Cerebellar nuclear complex (tissue), 1 donor: ENCODE measurements at places on chromosomes 7 and 10.

DNA sequence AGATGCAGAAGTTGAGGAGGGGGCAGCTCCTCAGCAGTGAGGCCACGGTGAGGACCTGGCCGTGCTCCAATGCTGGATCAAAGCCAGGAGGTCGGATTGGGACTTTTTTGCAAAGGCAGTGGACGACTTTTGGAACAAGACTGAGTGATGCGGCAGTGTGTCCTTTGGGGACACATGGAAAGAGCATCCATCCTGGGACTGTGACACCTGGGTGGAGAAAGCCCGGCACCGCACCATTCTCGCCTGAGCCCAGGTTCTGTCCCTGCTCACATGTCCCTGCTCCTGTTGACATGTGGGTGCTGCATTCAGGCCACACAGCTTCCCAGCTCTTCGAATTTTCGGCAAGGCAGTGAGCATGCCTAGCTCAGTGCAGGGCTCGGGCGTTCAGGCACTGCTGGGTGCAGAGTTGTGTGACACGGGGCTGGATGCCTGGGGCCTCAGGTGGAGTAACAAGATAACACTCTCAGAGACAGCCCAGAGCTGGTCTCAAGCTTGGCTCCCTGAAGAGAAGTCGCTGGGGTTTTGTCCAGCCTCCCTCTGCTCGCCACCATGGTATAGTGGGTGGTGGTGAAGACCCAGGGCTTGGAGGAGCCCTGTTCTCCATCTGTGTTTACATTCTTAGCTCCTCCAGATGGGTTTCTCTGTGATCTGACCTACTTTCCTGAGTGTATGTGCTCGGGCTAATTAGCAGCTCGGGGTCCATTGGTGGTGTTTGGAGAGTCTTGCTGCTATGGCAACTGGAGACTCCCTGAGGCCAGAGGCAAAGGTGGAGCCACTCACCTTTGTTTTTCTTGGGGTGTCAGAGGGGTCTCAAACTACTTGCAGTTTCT is 111.7 kb upstream of the BTBD16 start:
- peak; percentile 20 for DNase-seq

DNA sequence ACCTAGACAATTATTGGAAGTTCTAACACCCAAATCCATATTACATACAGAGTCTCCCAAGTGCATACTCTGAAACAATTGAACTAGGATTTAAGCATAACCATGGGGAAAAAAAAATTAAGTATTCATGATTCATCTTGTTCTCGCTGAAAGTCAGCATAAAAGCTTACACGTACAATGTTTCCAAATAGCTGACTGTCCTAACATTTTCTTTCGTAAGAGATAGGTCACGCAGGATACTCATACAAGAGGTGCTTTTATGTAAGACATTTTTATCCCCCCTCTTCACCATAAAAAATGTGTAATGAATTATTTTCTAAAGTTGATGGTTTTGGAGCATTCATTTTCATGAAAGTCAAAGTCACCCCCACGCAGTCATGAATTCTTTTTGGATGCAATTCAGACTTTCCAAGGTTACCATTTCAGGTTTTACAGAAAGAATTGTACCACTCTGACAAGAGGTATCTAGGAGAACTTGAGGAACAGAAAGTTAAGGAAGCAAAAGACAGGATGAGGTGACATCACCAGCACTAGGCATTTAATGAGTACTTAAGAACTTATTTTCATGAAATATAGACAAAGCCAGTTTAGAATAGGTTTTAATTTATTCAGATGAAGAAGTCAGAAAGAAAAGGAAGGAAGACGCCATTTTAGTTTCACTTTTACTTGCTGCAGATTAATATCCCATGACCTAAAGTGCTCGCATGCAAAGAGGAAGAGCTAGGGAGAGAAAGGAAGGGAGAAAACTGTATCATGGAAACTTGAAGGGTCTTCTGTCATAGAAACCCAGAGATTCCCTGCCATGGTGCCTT is 55.8 kb downstream of the TMEM26 start:
- DNase-seq = no peak

- DNase-seq = no peak
Measured at GRCh38 chr10:120946497-120946896, 95.3 kb downstream of the WDR11 start.

GRCh38 chr7:92563345-92563744 is 26.8 kb downstream of the FAM133B start:
- no peak for DNase-seq

DNA sequence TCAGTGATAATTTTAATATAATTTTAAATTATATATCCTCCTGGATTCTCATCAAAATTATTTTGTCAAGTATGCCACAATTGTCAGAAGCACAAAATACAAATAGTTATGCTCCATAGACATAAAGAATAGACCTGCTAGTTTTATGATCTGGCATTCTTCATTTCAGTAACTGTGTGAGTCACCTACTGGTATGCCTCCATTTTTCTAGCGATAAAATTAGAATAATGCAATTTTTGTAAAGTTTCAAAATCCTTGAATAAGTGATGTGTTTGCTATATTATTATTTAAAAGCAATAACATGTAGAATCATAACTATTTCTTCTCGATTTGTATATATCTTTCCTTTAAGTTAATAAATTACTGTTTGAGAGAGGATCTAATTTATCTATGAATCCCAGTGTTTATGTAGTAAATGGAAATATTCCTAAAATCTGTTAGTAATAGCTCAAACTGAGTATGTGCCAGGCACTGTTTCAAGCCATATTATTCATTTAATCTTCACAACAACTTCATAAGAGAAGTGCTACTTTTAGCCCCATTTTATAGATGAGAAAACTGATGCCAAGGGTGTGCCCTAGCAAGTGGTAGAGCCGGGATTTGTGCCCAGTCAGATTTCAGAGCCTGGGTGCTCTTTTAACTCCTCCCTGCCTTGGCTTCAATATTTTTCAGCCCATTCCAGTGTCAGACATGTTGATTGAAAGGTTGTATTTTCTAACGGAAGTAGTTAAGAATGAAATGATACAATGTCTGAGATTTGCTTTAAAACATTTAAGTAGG is 38.4 kb downstream of the NET1 start:
- DNase-seq = no peak

GRCh38 chr7:98387131-98387530 is 13.8 kb downstream of the BAIAP2L1 start:
- DNase-seq = no peak

DNA sequence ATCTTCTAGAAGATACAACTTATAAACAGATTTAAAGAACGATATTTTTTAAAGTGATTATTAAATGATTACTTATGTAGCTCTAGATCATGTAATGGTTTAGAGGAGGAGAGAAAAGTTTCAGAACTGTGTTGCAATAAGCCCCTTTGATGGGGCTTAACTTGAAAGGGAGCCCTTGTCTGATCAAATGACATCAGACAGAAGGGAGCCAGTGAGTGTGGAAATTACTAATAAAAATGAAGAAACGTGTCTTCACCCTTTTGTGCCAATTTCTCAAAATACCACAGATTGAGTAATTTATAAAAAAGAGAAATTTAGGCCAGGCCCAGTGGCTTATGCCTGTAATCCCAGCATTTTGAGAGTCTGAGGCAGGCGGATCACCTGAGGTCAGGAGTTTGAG is 318.2 kb downstream of the EXOC4 start:
- DNase-seq = no peak

DNA sequence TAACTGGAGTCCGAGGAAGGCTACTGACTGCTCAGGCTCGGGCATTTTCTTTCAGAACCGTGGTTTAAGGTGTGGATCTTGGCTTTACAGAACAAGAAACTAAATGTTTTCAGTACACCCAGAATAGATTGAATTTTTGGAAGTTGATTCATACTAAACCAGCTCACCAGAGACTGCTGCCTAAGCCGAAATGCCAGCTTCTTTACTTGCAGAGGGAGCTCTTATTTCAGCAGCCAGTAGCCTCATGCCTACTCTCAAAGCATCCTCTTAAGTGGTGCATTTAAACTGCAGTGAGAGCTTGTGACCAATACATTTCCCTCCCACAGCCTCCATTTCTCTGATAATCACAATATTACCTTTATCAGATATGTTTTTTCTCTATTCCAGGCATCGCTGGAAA is 615.1 kb downstream of the SUGCT start:
- no peak for DNase-seq

GRCh38 chr10:14787938-14788337 is 13.2 kb upstream of the FAM107B start:
- DNase-seq = no peak

DNA sequence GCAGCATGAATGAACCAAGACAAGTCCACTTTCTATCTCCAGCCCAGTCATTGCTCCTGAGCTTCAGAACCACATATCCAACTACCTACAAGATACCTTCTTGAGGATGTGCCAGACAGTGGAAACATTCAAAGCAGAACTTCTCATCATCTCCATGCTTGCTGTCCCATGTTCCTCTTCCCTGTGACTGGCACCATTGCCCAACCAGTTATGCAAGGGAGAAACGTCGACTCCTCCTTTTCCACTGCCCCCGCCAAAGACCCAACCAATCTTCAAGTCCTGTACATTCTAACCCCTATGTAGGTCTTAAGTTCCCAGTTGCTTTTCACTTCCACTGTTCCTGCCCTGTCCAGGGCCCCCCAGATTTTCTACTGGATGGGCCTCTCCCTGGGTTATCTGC is 225.7 kb downstream of the RPS24 start:
- no peak for DNase-seq

DNA sequence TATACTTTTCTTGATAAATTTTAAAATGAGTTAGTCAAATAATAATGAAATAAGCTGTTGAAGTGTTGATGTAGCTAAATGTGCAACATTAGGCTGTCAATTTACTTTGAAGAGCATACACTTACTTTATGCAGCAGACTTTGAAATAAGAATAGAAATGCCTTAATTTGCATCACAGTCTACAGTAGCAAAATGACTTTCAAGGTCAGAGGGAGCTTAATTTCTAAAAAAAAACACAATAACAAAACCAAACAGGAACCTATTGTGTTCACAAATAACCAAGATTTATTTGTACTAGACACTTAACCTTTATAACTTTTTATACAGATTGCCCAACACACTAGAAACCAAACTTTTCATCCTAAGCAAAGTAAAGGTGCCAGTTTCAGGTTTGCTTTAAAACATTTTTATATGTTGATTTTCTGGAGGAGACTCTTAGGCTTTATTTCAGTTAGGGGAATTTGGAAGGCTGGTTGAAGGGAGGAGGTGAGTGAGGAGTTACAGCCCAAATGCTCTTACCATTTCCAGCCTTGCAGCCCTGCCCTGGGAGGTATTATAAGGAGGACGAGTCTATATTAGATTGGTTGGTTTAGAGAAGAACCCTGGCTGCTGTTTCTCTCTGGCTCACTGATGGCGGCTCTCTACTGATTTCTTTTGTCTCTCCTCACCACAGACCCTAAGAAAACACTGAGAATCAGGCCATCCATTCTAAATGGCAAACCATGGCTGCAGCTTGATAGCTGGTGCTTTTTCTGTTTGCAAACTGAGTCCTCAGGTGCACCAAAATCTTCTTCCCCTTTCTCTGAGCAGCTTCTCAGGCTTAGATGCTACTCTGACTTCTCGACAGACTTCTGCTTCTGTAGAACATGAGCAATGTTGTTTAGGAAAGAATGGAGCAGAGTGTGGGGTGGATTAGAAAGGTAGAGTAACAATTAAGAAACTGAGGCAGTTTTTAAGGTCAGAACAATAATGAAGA is 55.2 kb upstream of the RPA3 start:
- DNase-seq = no peak
